ENCODE measurements at places on chromosomes 11 and 22. TPM values are rescaled to one million over a fixed set of nuclear protein-coding genes. Genes with fewer than 3 reads are reported as not detected.

Gene HEPHL1
- total RNA-seq, result not detected

Gene PHOX2A
- total RNA-seq, result 1.3 TPM

Gene FZD4
- 27.0 TPM for total RNA-seq

Gene KIRREL3
- 1.7 TPM for total RNA-seq

Gene ARHGAP32
- 15.0 TPM for total RNA-seq

Gene POU2AF2
- not detected for total RNA-seq

Gene RPS6KB2
- total RNA-seq, result 34.0 TPM

Gene C22orf42
- total RNA-seq, result not detected

Gene NPAS4
- total RNA-seq, result 1.2 TPM

Gene KIF18A
- 0.33 TPM for total RNA-seq

Gene HTR3B
- not detected for total RNA-seq

Gene NRIP3
- 3.4 TPM for total RNA-seq

Gene GRM5
- total RNA-seq, result not detected

Gene LMNTD2
- total RNA-seq, result 1.2 TPM

Gene MRGPRX1
- not detected for total RNA-seq

Gene CPT1B
- 9.8 TPM for total RNA-seq

Gene OR8J3
- total RNA-seq, result not detected

Gene ART1
- not detected for total RNA-seq

Gene TEF
- 19.5 TPM for total RNA-seq

Gene MUC5AC
- under 0.01 TPM for total RNA-seq

Gene KCNK4
- not detected for total RNA-seq

Gene MRGPRX4
- not detected for total RNA-seq

Gene REXO2
- total RNA-seq, result 139 TPM

Gene LDHAL6A
- not detected for total RNA-seq

Gene TMEM25
- total RNA-seq, result 56.5 TPM

Gene TRPC6
- total RNA-seq, result 65.5 TPM

Gene HEPN1
- not detected for total RNA-seq

Gene XKR3
- total RNA-seq, result not detected

Gene ANGPTL5
- total RNA-seq, result 0.17 TPM

Gene ENTHD1
- total RNA-seq, result not detected

Gene CDC42EP1
- total RNA-seq, result 35.8 TPM

Gene RIC3
- 18.8 TPM for total RNA-seq

Gene TMEM132A
- 9.0 TPM for total RNA-seq

Gene RAG2
- not detected for total RNA-seq

Gene CARD18
- total RNA-seq, result not detected

Gene OR51B4
- not detected for total RNA-seq

Gene PLA2G3
- total RNA-seq, result not detected

Gene OR51E2
- 1.1 TPM for total RNA-seq

Gene SEZ6L
- total RNA-seq, result 0.32 TPM

Gene APOA5
- total RNA-seq, result not detected

Gene KRTAP5-11
- total RNA-seq, result not detected

Gene SMC1B
- total RNA-seq, result not detected

Gene OR5P2
- total RNA-seq, result not detected

Gene TKFC
- 14.2 TPM for total RNA-seq

Gene CACNA1I
- total RNA-seq, result 0.39 TPM
